Effector CD8-positive, alpha-beta T cell (primary cell): ENCODE measurements at places on chromosomes 16 and 17.

- DNase-seq = no peak
Observed at GRCh38 chr17:45022288-45022648, 29.2 kb downstream of the DCAKD start.

DNA sequence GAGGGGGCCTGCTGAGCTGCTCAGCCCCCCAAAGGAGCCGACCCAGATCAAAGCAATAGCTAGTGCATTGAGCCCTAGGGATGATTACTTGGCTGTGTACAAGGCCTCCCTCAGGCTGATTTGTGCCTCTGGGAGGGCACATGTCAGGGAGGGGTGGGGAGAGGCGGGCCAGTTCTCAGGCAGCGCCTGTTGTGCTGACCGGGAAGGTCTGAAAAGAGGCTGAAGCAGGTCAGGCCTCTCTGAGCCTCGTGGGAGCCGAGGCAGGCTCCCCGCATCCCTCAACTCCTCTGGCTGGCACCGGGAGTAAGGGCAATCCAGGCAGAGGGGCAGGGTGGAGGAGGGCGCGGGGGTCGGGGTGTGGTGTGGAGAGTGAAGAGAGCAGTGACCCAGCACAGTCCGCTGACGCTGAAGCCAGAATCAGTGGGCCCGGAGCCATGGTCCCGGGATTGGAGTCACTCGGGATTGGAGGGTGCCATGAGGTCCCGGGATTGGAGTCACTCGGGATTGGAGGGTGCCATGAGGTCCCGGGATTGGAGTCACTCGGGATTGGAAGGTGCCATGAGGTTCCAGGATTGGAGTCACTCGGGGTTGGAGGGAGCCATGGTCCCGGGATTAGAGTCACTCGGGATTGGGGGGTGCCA is 3.0 kb downstream of the DCXR start:
- no peak for DNase-seq

- no peak for DNase-seq
Observed at GRCh38 chr16:30179195-30179594, 4.2 kb upstream of the CORO1A start.

GRCh38 chr17:72426948-72427760 is 306.3 kb downstream of the SOX9 start:
- no peak for DNase-seq

- DNase-seq = no peak
Observed at GRCh38 chr17:28381141-28381825, 9.8 kb downstream of the SARM1 start.

DNA sequence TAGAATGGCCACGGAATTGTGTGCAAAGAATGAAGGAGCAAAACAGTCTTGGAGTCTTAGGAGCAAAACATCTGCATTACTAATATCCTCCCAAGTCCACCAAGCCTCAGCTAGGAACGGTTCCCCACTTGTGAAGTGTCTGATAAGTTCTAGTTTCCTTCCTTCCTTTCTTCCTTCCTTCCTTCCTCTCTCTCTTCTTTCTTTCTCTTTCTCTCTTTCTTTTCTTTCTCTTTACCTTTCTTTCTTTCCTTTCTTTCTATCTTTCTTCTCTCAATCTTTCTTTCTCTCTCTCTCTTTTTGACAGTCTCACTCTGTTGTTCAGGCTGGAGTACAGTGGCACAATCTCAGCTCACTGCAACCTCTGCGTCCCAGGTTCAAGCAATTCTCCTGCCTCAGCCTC is 160.8 kb downstream of the FOXL1 start:
- no peak for DNase-seq

DNA sequence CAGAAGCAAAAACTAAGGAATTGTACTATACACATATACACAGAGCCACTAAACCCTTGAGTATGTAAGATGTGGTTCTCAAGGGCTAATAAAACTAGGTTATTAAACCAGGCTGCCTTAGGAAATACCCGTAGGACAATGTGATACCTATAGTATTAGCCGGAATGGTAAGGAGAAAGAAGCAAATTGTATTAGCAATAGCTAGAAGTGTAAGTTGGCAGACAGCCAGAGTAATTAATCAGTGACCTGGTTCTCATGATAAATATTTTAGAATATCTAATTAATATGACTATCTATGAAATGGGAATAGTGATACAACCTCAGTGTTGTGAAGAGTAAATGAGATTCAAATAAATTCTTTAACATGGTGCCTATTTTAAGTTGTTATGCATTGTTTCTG is 18.6 kb downstream of the GDPD1 start:
- no peak for DNase-seq

DNA sequence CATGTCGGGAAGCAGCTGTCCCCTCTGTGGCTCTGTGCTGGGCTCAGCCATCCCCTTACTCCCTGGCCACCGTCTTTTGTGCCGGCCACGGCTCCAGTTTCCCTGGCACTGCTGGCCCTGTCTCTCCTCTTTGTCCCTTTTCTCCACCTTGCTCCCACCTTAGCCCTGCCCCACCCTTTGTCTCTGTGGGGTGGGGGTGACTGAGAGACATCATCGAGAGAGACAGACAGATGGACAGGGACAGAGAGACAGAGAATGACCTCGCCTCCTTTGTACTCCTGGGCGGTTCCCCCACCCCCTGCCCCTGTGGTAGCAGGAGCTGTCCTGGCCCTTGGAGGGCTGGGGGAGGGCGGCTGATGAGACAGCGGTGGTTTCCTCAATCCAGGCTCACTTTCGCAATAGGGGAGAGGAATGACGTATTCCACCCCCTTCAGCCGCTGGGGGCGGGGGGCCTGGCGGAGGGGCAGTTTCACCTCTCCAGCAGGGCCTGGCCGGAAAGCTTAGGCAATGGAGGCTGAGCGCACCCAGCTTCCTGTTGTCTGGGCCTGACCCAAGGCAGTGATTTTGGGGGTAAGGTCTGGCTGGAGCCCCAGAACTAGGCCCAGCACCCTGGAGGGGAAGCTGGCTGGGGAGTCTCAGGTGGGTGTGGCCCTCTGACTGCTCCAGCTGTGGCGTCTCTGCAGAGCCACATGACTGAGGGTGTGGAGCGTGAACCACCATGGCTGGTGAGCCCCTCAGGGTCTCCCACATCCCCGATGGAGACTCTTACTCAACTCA is 7.3 kb downstream of the FMNL1 start:
- DNase-seq = peak; percentile 69

DNA sequence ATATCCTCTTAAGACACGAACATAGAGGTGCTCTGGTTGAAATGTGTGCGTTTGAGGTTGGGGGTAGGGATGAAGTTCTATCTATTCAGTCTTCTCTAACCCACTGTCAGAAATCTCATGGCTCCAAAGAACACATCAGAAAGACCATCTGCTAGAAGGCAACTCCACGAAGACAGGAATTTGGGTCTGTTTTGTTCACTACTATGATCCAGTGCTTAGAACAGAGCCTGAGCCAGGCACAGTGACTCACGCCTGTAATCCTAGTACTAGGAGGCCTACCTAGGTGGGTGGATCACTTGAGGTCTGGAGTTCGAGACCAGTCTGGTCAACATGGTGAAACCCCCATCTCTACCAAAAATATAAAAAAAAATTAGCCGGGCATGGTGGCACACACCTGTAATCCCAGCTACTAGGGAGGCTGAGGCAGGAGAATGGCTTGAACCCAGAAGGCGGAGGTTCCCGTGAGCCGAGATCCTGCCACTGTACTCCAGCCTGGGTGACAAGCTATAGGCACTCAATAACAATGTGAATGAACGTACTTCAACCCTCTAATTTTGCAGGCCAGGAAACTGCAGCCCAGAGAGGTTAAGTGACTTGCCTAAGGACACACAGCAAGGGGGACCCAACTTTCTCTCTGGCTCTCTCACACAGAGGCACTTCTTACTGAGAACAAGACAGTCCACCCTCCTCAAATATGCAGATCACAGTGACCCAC is 2.3 kb downstream of the CASKIN2 start:
- no peak for DNase-seq

- DNase-seq = no peak
Observed at GRCh38 chr17:70307430-70308225, 138.3 kb downstream of the KCNJ2 start.

GRCh38 chr16:4534151-4534790 is 4.3 kb downstream of the CDIP1 start:
- no peak for DNase-seq

GRCh38 chr16:78353640-78354275 is 254.3 kb downstream of the WWOX start:
- no peak for DNase-seq

- DNase-seq = no peak
Observed at GRCh38 chr16:13378151-13378550, 476.8 kb downstream of the SHISA9 start.

DNA sequence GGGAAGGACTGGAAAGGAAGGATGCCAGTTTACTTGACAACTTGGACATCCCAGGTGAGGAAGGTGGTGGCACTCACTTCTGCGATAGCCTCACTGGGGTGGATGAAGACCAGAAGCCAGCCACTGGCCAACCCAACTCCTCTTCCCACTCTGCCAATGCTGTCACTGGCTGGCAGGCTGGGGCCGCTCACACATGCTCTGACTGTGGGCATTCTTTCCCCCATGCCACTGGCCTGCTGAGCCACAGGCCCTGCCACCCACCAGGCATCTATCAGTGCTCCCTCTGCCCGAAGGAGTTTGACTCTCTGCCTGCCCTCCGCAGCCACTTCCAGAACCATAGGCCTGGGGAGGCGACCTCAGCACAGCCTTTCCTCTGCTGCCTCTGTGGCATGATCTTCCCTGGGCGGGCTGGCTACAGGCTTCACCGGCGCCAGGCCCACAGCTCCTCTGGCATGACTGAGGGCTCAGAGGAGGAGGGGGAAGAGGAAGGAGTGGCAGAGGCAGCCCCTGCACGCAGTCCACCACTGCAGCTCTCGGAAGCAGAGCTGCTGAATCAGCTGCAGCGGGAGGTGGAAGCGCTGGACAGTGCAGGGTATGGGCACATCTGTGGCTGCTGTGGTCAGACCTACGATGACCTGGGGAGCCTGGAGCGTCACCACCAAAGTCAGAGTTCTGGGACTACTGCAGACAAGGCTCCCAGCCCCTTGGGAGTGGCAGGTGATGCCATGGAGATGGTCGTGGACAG is 4.5 kb downstream of the ZNF646 start:
- DNase-seq = no peak

DNA sequence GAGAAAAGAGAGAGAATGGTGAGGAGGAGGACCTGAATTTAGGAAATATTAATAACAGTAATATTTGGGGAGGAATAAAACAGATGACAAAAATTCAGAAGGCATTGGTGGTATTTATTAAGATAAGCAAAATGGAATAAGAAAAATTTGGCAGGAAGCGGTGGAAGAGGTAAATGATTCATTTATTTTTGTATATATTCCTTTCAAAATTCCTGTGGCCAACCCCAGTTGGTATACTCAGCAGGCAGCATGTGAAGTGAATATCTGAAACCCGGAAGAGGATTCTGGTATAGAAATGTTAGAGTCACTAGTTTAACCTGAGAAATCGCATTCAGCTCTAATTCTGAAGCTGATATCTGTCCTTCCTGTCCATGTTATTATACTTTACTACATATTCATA is 792.0 kb downstream of the KCNJ2 start:
- DNase-seq = no peak

- DNase-seq = no peak
Observed at GRCh38 chr16:28495098-28495793, 803 bp downstream of the APOBR start.

- DNase-seq = no peak
Observed at GRCh38 chr17:19312406-19312805, 50.1 kb downstream of the B9D1 start.

DNA sequence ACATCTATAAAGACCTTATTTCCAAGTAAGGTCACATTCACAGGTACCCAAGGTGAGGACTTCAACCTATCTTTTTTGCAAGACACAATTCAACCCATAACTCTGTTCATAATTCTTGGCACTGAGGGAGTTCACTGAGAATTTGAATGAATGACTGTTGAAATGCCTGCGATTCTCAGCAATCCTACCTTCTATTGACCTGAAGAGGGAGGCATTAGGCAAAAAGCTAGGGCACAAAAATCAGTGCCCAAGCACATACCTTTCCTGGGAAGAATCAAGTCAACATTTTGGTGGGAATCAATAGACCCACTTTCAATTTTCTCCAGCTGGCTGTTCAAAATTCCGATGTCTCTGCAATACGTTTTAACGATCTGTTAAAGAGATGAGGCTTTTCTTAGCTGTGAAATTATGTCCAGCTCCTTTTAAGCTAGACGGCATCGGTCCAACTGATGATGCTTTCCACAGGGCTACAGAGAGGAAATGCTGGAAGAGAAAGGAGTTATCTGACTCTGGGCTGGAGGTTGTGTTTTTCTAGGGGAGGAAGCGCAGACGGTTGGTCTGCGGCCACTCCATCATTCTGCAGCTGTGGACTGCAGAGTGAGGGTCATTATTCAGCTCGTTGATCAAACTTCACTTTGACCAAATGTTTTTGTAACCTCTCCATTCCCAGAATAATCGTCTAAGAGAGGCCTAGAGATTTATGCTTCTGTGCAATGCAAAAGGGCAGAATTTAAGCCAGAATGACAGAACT is 25.2 kb downstream of the BCO1 start:
- no peak for DNase-seq

GRCh38 chr17:75542229-75542628 is 16.7 kb downstream of the LLGL2 start:
- DNase-seq = no peak

DNA sequence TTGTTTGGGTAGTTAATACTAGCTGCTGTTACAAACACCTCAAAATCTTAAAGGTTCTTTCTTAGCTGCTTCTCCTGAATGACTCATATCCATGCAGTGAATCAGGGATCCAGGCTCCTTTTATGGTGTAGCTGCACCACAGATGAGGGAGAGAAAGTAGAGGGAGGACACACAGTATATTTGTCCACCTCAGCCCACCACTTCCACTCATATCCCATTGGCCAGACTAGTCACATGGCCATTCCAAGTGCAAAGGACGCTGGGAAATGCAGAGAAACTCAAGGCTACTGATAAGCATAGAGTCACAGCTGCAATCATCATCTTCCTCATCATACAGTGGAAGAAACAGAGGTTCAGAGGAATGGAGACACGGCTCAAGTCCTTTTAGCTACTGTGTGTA is 63.8 kb downstream of the GSG1L start:
- no peak for DNase-seq

DNA sequence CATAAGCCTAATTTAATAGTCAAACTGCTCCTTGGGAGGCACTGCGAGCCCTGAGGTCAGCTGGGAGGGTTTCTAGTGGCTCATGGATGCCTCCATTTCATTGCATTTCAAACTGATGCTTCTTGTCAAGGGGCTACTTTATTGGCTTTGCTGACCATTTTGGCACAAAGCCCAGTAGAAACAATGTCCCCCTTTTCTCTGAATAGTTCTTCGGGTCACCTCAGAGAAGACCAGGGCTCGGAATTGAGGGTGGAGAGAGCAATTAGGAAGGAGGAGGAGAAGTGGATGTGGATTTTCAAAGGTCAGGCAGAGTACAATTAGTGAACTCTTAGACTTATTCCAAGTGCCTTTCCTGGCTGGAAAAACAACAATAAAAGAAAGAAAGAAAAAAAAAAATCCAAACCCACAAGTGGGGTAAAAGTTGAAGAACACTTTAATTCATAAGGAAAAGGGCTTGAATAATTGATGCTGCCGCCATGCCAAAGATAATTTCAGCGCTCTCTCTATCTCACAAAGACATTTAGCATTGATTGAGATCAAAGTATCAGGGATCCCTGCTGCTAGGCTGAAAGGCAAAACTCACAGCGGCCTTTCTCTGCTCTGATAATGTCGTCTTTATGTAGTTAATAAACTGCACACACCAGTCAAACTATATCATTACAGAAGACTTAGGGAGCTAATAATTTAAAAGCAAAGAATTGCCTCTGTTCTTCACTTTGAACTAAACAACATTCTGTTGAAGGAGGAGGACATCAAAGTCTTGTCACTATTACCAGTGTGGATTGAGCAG is 122.7 kb downstream of the RGS9 start:
- DNase-seq = no peak

GRCh38 chr17:67679225-67679624 is 38.5 kb upstream of the NOL11 start:
- no peak for DNase-seq
